Right ventricle myocardium inferior (tissue), 1 donor: ENCODE measurements at places on chromosomes 5 and 9. TPM values are rescaled to one million over a fixed set of nuclear protein-coding genes. Genes with fewer than 3 reads are reported as not detected.
A peak's percentile ranks its signal among the peaks of the same experiment; 100 is the strongest.

GRCh38 chr9:135409286-135410200, 70.0 kb upstream of the PPP1R26 start:
- no peak for DNase-seq

DNA sequence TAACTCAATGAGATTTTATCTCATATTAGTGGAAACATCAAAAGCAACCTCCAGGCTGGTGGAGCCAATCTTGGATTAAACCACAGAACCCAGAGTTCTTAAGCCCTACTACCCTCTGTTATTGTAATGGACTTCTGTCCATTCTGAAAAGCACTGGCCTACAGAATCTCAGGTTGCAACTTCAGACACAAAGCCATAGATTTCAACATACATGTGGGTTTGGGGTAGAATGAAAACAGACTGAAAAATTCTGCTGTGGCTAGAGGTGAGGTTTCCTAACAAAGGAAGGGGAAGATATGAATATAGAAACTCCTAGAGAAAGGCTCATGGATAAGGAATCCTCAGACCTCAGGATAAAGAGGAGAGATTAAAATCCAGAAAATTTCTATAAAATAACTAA, 569.8 kb upstream of the RIOK2 start:
- no peak for DNase-seq

DNA sequence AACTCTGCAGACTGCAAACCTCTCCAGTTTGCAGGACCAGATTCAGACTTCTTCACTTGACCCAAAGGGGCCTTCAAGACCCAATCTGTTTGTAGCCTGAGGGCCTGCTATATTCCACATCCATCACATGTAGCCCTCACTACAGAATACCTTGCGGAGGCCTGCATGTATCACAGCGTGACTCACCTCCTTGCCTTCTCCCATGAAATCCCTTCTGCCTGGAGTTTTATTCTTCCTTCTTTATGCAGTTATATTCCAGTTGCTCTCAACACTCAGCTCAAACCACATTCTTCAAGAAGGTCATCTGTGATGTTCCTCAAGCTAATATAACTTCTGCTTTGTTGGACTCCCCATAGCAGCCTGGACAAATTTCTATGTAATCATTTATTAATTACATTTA, 198.5 kb upstream of the PTGER4 start:
- no peak for DNase-seq

DNA sequence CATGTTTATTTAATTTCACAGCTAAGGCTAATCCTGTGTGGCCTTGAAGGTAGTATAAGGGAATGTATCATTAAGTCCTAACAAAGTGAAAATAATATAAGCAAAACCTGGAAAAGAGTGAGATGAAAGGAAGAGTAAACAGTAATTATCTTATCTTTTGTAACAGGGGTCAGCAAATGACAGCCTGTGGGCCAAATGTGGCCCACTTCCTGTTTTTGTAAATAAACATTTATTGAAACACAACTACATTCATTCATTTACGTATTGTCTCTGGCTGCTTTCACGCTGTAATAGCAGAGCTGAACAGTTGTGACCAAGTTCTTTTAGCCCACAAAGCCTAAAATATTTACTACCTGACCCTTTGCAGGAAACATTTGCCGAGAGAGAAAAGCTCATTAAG, 78.4 kb upstream of the HTR4 start:
- no peak for DNase-seq

DNA sequence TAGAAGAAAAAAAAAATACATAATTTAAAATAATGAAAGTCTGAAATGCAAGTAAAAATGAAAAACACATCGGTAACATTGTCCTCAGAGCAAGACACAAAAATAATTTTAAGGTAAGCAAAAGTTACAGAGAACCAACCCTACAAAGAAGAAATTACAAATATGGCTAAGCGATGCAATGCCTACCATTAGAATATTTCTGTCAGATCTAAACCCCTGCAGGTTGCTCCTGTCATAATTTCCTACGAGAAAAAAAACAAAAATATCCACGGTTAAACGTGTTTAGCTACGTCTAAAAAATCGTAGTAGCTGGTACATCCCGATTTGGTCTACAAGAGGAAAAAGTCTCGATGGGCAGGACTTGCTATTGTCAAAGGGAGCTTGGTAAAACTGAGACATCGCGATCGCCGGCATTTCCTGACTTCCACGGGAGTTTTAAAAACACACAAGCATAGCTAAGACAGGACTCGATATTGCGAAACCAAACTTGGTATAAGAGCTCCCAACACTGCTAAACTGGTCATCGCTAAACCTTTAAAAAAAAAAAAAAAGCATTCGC, 1.1 kb upstream of the ANXA2R start:
- DNase-seq = peak; percentile 70

- no peak for DNase-seq
Observed at GRCh38 chr5:163963881-163964280, 458.5 kb downstream of the MAT2B start.

GRCh38 chr5:172646716-172647285, 5.7 kb downstream of the NEURL1B start:
- DNase-seq = peak; percentile 60

GRCh38 chr5:143968071-143968878, 156.3 kb downstream of the HMHB1 start:
- DNase-seq = no peak

The COL5A1 gene
- 18.7 TPM for total RNA-seq

The EGR1 gene
- 5.5 TPM for total RNA-seq

The MYOT gene
- total RNA-seq = 22.4 TPM

The NOL8 gene
- total RNA-seq = 14.2 TPM

The NUDT2 gene
- 19.7 TPM for total RNA-seq

The ASS1 gene
- 84.8 TPM for total RNA-seq
